NCI-H1417 treated with DMSO at 0.1 percent for 48 hours (cell line): ENCODE measurements at places on chromosomes 1 and 21.

- DNase-seq: no peak
Measured at GRCh38 chr1:32500387-32501209, 35.7 kb downstream of the ZBTB8B start.

GRCh38 chr1:2610036-2610959 is 22.5 kb downstream of the MMEL1 start:
- no peak for DNase-seq

GRCh38 chr1:182229921-182230491 is 161.6 kb downstream of the GLUL start:
- DNase-seq: peak; percentile 64

DNA sequence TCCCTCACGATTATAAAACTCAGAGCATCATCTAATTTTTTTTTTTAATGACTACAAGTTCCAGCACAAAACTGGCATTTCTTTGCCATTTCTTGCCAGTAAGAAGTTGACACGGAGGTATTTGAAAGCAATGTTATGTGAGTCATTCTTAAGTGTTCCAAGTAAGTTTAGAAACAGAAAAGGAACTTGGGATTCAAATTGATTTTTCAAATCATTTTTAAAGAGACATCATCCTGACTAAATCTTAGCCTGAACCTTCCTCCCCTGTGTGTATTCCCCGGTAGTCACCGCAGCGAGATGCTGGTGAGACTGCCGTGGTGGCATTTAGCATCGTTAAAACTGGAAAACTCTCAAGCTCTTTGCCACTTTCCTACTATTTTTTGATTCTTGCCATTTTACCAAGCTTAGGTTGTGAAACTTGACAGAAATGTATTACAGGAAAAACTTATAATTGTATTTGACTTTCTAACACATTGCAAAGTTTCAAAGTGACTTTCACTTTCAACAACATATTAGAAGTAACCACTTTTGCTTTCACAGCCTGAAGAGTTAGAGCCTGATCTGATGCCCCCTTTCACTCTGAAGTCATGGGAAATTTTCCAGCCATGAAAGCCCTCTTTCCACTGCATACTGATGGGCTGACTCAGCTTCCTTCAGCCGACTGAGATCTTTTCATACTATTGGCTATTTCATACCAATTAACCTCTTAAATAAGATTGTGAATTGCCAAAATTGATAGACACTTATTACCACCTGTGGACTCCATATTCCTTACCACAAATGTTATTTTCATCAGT is 61.4 kb downstream of the OLFML2B start:
- DNase-seq: no peak

- no peak for DNase-seq
Measured at GRCh38 chr1:201842472-201843027, 13.6 kb downstream of the IPO9 start.

DNA sequence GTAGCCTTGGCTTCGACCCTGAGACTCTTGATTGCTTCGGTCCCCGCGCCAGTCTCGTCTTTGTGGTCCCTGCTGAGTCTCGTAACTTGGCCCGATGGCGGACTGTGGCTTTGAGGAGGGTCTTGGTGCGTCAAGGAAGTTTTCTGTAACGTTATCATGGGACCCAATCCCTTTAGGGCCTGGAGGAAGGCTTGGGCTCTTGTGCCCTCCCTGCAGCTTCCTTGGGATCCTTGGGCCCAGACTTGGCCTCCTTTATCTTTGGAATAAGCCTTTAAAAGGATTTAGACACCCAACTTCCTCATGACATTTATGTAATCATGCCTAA is 371 bp downstream of the ZMPSTE24 start:
- DNase-seq: no peak

DNA sequence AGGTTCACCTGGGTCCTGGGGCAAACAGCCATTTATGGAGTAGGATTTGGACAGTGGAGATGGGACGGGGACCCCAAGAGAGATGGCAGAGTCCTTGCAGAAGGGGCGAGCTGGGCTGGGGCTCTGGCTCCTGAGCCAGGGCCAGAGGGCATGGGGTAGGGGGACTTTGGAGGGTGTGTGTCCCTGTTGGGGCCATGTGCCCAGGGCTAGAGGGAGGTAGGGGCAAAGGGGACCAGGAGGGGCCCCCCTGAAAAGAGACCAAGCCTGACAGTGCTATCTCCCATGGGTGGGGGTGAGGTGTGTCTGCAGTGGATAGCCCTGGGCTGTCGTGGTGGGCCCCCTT is 92.3 kb downstream of the TRIM11 start:
- no peak for DNase-seq

DNA sequence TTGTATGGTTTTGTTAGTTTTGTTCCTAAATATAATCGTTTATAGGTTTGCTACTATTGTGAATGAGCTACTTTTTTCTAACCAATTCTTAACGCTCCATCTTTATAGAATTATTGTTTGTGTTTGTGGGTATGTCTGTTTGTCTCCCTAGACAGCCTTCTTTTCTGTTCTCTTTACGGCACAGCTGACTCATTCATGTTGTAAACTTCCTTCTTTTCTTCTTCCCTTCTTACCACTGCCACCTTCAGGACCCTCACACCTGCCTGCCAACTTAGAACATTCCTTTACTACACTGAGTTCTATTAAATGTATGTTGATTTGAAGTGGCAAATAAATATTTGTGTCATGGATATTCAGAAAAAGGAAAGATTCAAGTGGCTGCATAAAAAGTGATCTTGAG is 29.1 kb downstream of the AK5 start:
- no peak for DNase-seq

GRCh38 chr1:224739997-224740684 is 124.0 kb downstream of the CNIH3 start:
- DNase-seq: no peak

- no peak for DNase-seq
Measured at GRCh38 chr1:88327391-88328267, 356.4 kb upstream of the PKN2 start.
